Tongue (tissue), 3 donors: ENCODE measurements at places on chromosomes 1 and 21. TPM values are rescaled to one million over a fixed set of nuclear protein-coding genes. Genes with fewer than 3 reads are reported as not detected.

Gene KCNK2
- 1.5 TPM for total RNA-seq

DNA sequence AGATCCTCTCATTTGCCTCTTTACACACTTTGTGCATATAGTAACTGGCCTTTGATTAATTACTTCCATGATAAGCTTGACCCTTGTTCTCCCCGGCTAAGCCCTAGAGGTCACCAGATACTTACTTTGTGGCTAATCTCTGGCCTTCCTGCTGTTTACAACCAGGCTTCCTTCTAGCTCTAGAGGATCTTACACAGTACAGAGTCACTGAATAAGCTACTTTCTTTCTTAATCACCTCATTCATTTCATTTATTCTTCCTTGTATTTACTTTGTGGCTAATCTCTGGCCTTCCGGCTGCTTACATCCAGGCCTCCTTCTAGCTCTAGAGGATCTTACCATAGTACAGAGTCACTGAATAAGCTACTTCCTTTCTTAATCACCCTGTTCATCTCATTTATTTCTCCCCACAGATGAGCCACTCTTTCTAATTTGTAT is 144.3 kb upstream of the C1orf21 start:
- no peak for DNase-seq

DNA sequence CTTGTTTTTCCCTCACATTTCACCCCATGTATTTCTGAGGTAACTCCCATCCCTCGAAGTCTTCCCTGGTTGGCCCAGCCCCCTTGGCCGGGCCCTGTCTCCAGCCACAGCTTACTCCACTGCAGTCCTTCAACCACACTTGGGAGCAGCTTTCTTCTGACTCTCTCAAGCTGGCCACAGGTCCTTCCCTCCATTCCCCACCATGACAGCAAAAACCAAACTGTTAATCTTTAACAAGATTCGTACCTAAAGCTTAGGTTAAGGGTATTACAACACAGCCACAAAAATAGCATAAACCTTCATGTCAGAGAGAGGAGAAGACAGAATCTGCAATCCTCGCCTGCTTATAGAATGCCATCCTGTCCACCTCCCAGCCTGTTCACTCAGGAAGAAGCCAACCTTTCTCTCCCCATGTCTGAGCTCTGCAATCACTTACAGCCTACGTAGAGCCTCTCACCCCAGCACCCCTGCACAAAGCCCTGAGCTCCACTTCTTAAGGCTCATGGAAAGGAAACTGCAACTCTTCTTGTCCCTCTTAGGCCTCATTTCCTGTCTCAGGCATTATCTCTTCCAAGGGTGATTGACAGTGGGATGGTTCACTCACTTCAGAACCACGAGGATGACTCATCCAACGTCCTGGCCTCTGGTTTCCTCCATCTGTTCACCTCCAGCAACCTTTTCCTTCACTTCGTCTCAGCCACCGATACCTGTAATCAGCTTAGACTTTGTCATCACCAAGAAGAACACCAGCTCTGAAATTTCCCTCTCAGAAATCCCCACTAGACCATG is 72.8 kb downstream of the CD2 start:
- no peak for DNase-seq

Gene SPRR2A
- total RNA-seq: 3.1 TPM

Gene ZNF683
- total RNA-seq: not detected

- DNase-seq: no peak
These were observed 125.4 kb downstream of the PTGER3 start for GRCh38 chr1:70922196-70922595.

DNA sequence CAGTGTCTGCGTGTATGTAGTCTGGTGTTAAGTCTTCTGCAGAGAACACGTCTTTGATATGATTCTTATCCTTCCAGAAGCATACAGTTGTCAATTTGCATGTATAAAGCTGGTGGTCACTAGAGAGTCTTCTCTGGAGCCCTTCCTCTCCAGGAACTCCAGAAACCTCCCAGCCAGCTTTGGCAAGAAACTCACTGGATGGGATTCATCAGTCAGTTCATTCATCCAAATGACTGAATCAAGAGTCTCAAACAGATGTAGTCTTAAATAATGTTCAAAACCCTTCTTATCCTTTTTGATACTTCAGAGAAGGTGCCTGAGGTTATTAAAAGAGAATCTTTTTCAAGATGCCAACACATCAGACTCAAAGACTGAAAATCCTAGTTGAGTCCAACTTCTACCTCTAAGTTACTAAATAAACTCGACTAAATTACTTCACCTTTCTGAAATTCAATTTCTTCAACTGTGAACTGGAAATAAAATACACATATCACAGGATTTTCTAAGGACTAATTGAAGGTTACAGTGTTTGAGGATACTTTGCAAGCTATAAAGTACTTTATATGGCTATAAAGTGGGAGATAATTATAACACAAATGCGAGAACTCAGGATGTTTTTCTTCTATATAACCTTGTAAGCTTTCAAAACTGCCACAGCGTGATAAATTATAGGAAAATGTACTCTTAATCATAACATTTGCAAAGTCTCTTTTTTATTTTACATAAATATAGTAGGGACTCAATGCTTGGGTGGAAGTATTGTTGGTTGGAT is 252.4 kb downstream of the FGGY start:
- DNase-seq: no peak

Gene LAX1
- total RNA-seq: not detected

Gene ZNF593OS
- not detected for total RNA-seq

GRCh38 chr1:155910621-155911121 is 478 bp downstream of the RIT1 start:
- DNase-seq: peak; percentile 47

Gene SLC19A2
- 44.3 TPM for total RNA-seq

Gene EPHB2
- 21.4 TPM for total RNA-seq

GRCh38 chr1:31712630-31713029 is 8.8 kb upstream of the COL16A1 start:
- DNase-seq: peak; percentile 69

DNA sequence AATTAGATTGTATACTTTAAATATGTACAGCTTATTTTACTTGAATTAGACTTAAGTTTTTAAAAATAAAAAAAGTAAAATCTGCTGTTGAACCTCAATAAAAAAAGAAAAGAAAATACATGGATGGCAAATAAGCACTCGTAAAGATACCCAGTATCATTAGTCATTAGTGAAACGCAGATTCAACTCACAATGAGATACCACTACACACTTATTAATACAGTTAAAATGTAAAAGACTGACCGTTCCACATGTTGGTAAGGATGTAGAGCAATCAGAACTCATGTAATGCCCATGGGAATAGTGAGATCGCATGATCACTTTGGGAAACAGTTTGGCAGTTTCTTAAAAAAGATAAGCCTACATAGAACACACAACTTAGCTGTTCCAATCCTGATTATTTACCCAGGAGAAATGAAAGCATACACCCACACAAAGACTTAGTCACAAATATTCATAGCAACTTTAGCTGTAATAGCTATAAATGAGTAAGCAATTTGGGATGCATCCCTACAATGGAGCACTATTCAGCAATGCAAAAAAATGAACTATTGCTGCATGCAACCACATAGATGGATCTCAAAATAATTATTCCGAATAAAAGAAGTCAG is 7.3 kb downstream of the SH2D1B start:
- DNase-seq: no peak
